Activated naive CD8-positive, alpha-beta T cell treated with anti-CD3 and anti-CD28 coated beads for 36 hours (primary cell): ENCODE measurements at places on chromosomes 12 and 14. TPM values are rescaled to one million over a fixed set of nuclear protein-coding genes. Genes with fewer than 3 reads are reported as not detected.

RASAL1 gene
- total RNA-seq: 1.3 TPM

MYO1H gene
- total RNA-seq: not detected

KRT2 gene
- not detected for total RNA-seq

RTL1 gene
- total RNA-seq: not detected

CLEC9A gene
- not detected for total RNA-seq
